Activated naive CD4-positive, alpha-beta T cell treated with Interleukin-2 at 50 U/mL for 16 hours (primary cell): ENCODE measurements at places on chromosomes 6 and 20.

DNA sequence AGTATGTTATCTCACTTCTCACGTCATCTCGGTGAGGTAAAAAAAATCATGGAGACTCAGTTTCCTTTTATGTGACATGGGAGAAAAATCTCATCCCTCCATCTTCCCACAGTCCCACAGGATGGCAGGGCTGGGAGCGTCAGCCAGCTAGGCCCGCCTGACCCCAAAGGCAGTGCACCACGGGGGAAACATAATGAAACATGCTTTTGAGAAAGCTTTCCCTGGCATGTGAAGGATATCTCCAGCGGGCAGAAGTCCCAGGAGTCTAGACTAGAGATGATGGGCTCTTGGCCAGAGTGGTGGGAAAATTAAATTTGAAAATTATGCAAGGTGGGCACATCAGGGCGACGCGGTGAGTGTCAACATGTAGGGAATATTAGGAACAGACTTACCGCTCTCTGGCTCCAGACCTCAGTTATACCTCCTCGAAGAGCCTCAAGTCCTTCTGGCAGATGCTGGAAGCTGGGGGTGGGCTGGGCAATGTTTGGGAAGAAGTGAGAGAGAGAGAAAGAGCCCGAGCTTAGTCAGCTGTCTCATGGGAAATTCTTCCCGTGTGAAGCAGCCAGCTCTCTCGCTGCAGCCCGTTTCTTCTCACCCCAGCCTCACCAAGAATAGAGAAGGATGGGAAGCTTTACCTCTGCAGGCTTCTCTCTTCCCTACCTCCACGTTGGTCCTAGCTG, 52.3 kb downstream of the MOCS1 start:
- no peak for DNase-seq

DNA sequence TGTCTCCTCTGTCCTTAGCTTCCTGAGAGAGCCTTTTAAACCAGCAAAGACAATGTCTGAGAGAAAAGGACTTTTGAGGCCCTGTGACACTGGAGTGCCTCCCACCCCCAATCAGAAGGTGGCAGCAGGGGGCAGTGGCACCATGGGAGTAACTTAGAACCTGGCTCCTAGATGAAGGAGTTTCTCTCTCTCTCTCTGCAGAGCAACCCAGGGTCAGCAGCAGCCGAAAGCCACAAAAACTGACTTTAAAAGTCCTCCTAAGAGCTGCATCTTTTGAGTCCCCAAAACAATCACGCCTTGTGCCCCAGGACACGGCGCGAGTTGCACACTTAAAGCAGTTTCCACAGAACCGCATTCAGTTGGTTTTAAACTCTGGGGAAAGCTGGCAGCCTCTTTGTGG, 5.3 kb upstream of the TCP11 start:
- no peak for DNase-seq

- no peak for DNase-seq
These were observed 95.2 kb downstream of the GMPR start for GRCh38 chr6:16333580-16333979.

GRCh38 chr6:26415791-26416190, 13.7 kb downstream of the BTN3A1 start:
- no peak for DNase-seq

DNA sequence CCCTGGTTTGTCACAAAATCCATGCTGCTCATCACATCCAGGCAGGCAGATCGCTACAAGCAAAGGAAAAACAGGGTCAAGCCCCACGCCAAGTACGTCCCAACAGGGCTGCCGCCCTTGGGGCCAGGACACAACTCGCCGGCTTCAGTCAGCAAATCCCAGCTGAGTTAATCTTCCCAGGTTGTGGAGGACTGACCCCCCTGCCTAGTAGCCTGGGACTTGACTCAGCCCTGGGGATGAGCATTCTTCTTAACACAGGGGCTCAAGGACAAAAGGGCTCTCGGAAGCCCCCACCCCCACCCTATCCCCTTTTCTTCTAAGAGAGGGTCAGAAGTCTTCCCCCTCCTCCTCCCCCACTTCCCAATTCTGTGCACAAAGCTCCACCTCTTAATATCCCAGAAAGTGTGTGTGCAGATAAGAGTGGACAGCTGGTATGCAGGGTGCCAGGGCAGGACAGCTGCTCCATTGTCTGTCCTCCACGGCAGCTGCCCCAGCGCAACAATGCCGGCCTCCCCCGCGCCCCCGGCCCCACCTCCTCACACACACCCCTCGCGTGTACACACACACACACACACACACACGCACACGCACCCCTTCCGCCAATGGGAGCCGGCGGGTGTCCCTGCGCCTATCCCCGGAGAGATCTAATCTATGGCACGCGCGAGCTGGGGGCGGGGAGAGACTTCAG, 4.5 kb downstream of the DLL1 start:
- DNase-seq = no peak

DNA sequence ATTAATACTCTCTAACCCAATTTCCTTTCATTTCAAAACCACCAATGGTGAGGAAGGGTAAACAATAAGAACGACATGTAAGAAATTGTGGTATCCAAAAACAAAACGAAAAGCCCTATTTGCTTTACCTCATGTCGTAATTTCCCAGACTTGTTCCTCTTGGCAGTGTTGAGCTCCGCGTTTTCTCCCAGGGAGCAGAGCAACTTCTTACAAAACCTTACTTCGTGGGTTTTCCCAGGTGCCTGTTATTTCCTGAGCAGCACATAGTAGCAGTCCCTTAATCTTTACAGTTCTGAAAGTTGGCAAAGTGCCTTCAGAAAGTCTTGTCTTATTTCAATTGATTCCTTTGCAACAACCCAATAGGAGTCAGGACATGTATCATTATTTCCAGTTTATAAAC, 207.9 kb upstream of the MARCKS start:
- DNase-seq = no peak

DNA sequence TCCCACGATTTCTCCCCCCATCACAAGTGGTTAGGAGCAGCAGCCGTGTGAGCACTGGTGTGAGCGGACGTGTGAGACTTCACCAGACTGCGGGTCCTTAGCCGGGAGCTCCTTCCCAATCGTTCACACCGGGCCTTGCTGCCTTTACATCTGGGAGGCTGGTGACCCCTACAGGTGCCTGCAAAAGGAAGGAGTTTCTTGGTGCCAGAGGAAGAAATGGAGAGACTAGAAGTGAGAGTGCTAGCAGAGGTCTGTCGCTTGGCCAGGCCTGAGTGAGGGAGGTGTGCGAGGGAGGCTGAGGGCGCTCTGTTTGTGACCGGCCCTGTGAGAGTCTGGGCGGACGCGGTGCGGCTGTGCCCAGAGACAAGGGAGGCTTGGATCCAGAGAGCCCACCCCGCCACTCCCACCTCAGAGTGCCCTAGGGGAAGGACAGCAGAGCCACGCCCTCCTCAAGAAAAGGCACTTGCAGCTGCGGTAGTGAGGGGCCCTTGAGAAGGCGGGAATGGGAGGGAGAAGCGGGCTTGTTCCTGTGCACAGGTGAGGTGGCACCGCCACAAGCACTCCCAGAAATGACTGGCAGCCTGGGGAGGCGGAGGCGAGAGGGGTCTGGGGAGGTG, 10.0 kb upstream of the ARMC2 start:
- DNase-seq = no peak

DNA sequence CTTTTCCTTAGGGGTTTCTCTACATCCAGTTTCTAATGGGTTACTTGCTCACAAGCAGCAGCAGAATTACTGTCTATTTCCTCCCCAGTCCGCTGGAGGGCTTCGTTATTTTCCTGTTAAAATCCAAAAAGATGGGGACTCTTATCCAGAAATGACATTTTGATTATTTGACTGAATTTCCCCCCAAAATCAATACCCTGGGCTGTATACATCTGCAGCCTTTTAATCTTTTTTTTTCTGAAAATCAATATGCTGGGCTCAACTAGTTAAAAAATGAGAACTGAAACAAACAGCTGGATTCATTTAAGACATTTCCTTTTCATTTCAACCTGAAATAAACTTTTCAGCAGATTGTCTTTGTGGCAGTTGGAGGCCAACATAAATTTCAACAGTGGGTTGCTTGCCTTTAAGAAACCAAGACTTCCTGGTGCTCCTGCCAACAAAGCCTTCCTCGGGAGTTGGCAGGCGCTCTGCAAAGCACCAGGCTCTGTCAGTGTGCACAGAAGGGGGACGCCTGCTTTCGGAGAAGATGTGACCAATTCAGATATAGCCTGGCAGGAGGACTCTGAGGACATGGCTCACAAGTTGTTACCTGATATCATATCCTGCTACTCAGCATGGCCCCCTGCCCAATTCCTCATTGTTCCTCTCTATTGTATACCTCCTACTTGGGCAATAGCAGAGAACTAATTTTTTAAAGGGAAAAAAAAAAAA, 204.7 kb upstream of the ARG1 start:
- no peak for DNase-seq

DNA sequence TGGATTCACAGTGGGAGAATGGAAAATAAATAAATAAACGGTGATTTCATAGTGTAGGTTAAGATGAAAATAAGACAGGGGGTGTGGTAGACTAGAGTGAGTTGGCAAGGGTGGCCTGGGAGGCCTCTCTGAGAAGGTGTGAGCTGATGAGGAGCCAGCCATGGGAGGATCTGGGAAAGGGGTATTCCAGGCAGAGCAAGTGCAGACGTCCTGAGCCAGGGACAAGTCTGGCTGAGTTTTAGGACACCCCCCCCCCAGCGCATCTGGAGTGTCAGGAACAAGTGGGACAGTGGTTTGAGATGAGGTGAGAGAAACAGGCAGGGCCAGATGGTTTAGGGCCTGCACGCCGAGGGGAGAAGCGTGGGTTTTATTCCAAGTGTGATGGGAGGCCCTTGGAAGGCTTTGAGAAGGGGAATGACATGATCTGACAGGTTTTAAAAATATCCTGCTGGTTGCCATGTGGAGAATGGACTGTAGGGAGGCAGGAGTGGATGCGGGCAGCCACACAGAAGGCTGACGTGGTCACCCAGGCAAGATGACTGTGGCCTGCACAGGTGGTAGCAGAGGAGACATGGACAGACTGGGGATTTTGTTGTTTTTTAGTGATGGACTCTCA, 21.1 kb upstream of the CCM2L start:
- DNase-seq = no peak

DNA sequence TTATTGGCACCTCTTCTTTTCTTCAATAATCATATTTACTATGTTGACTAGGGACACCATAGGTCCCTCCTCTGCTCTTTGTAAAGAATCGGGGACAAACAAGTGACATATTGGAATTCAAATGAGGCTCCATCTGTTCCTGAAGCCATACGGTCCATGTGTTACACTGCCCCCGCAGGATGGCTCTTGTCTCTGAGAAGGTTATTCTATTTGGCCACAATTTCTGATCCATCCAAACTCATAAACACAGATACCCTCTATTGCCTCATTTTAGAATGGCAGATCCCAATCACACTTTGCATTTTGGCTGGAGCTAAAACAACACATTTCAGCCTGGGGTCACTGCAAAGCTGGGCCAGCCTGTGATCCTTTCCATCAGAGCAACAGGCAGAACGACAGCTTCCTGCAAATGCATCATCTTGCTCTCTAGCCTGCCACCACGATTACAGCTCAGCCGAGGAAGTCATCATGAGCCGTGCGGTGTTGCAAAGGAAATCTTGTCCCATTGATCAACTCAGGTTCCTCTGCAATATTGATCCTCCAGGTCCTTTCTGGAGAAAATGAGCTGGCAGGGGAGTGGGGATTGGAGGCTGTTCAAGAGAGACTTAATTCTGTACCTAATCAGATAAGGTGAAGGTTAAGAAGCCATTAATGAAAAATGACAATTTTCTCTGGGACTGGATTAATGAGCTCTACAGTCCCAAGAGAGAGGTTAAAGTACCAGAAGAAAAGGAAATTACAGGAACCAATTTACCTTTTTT, 73.1 kb downstream of the AGPAT4 start:
- DNase-seq = no peak

- no peak for DNase-seq
These were observed 10.2 kb downstream of the BMP7 start for GRCh38 chr20:57256205-57256604.

DNA sequence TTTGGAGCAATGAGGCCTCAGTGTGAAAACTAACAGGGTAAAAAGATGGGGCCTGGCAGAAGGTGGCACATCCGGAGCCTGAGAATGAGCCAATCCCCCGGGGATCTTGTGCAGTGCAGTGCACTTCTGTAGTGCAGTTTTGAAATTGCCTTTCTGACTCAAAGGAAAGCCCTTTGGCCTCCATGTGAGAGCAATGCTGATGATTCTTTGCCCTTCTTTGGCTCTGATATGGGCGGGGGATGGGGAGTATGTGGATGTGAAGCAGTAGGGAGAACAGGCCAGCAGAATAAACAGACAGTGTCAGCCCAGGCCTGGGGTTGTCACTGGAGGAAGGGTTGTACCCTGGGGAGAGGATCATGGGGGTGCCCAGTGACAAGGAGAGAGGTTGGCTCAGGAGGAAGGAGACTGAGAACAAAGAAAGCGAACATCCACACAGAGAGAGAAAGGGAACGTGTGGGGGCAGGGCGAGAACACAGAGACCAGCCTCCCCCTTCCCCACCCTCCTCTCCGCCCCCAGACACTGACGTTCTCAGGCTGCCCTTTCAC, 351.2 kb downstream of the CDC5L start:
- no peak for DNase-seq

- DNase-seq = no peak
These were observed 478.5 kb downstream of the PKHD1 start for GRCh38 chr6:51608932-51609331.

GRCh38 chr6:33692760-33693158, 18.7 kb downstream of the UQCC2 start:
- peak; percentile 60 for DNase-seq

- DNase-seq = no peak
These were observed 39.2 kb downstream of the PLAGL2 start for GRCh38 chr20:32168184-32168910.
